ENCODE measurements at places on chromosomes 12 and 14.

- no peak for DNase-seq
- H3K4me1 ChIP-seq = no peaks in the 10 kb centered on the region
- no peaks in the 10 kb centered on the region for H3K27me3 ChIP-seq
- H3K36me3 ChIP-seq = no peaks in the 10 kb centered on the region
Observed at GRCh38 chr12:60021235-60021634, 425.4 kb downstream of the SLC16A7 start.

- no peak overlapping the region for H3K4me3 ChIP-seq
- DNase-seq = no peak
- H3K27ac ChIP-seq = no peak overlapping the region
- no peaks in the 10 kb centered on the region for H3K27me3 ChIP-seq
Observed at GRCh38 chr14:101562659-101563351, 1.5 kb downstream of the DIO3 start.

DNA sequence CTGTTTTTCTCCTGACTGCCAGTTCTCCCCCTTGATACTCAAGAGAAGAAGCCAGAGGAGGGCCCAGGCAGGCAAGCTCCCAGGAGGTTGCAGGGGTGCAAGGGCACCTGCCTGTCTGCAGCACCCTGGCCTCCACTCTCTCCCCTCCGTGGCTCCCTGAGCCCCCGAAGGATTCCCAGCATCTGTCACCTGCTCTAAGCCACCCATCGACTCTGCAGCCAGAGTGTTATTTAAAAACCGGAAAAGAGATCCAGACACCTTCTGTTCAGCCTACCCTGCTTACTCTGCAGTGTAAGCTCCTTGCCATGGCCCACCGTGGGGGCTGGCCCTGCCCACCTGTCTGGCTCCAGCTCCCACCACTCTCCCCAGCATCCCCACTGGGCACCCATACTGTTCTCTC, 121.4 kb downstream of the KSR2 start:
- no peak overlapping the region for H3K27ac ChIP-seq
- DNase-seq = no peak
- H3K27me3 ChIP-seq = no peaks in the 10 kb centered on the region
- H3K4me3 ChIP-seq = no peak overlapping the region
- no peaks in the 10 kb centered on the region for H3K4me1 ChIP-seq
- no peaks in the 10 kb centered on the region for H3K36me3 ChIP-seq

DNA sequence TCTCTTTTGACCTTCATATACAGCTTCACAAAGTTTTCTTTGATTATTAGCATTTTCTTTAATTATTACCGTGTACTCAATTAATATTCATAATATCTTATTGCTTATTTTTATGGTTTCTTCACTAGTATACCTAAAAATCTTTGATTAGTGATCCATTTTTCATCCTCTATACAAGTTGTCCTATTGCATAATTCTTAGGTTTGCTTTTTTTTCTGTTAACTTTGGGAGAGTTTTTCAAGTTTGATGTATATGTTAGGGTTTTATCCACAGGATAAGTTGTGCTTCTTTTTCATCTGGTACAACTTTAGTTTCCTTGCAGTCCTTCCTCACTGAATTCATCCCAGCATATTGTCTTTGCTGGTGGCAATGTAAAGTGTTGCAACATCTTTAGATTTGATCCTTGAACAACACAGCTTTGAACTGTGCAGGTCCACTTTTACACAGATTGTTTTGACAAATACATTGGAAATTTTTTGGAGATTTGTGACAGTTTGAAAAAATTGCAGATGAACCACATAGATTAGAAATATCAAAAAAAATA, 88.6 kb upstream of the NAV3 start:
- H3K27ac ChIP-seq = no peak overlapping the region
- DNase-seq = no peak
- no peaks in the 10 kb centered on the region for H3K4me1 ChIP-seq
- H3K36me3 ChIP-seq = no peaks in the 10 kb centered on the region

- no peaks in the 10 kb centered on the region for H3K36me3 ChIP-seq
- H3K27me3 ChIP-seq = no peaks in the 10 kb centered on the region
- peaks cover 9% of the 10 kb centered on the region for H3K4me1 ChIP-seq
Observed at GRCh38 chr12:27426743-27427487, 19.6 kb upstream of the SMCO2 start.

- no peaks in the 10 kb centered on the region for H3K4me1 ChIP-seq
- no peak overlapping the region for H3K27ac ChIP-seq
- H3K4me3 ChIP-seq = no peak overlapping the region
- H3K27me3 ChIP-seq = no peaks in the 10 kb centered on the region
Observed at GRCh38 chr14:54309615-54310014, 87.2 kb upstream of the CDKN3 start.

GRCh38 chr14:89025561-89026236, 201.2 kb downstream of the TTC8 start:
- H3K4me1 ChIP-seq = peaks cover 9% of the 10 kb centered on the region
- H3K27ac ChIP-seq = no peak overlapping the region
- H3K4me3 ChIP-seq = no peak overlapping the region
- H3K27me3 ChIP-seq = no peaks in the 10 kb centered on the region

DNA sequence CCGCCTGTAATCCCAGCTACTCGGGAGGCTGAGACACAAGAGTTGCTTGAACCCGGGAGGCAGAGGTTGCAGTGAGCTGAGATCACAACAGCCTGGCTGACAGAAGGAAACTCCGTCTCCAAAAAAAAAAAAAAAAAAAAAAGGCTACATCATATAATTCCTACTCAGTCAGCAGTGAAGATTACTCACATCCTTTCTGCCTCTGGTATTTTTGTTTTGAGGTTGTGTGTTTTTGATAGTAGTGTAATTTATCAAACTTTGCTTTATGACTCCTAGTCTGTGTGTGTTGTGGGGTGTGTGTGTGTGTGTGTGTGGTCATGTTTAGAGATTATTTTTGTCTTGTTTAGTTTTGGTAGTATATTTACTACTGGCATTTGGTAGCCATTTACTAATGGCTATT, 29.8 kb upstream of the DLGAP5 start:
- H3K4me1 ChIP-seq = no peaks in the 10 kb centered on the region
- no peaks in the 10 kb centered on the region for H3K27me3 ChIP-seq
- H3K4me3 ChIP-seq = no peak overlapping the region
- DNase-seq = no peak

GRCh38 chr12:51062631-51063397, 14.7 kb downstream of the LETMD1 start:
- H3K27me3 ChIP-seq = no peaks in the 10 kb centered on the region
- H3K4me1 ChIP-seq = no peaks in the 10 kb centered on the region
- no peak for DNase-seq
- no peak overlapping the region for H3K27ac ChIP-seq

- no peaks in the 10 kb centered on the region for H3K27me3 ChIP-seq
- peak overlapping the region; percentile 84 for H3K4me3 ChIP-seq
- no peak for DNase-seq
- H3K27ac ChIP-seq = peak overlapping the region; percentile 69
Observed at GRCh38 chr12:39620659-39621658, 1.4 kb upstream of the ABCD2 start.

GRCh38 chr14:98935921-98936320, 336.1 kb downstream of the BCL11B start:
- no peaks in the 10 kb centered on the region for H3K36me3 ChIP-seq
- no peaks in the 10 kb centered on the region for H3K4me1 ChIP-seq
- H3K4me3 ChIP-seq = no peak overlapping the region
- no peak for DNase-seq
- H3K27ac ChIP-seq = no peak overlapping the region
- H3K27me3 ChIP-seq = no peaks in the 10 kb centered on the region

DNA sequence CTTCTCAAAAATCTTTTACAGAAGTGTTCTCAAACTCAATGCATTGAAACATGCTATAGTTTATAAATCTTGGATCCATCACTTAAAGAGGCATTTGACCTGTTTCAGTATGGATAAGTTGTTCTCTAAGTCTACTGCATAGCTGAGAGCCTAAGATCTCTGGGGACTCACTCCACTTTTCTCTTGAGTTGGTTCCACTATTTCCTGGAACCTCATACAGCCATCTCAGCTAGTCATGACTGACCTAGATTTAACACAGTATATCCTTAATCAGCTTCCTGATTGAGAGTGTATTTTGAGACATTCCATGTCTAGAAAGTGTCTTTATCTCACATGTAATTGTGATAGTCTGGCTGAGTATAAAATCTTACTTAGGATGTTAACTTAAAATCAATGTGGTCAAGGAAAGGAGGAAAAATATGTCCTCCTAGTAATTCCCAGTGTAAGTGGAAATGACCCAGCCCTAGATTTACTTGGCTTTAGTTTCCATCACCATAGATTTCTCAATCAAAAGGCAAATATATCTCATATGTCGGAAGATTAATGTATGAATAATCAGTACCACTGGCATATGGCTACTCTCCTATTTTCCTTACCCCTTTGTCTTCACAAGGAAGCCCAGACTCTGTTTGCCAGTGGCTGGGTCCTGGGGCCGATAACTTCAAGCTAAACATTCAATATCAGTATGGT, 61.9 kb downstream of the KICS2 start:
- no peak overlapping the region for H3K27ac ChIP-seq
- no peaks in the 10 kb centered on the region for H3K27me3 ChIP-seq
- DNase-seq = no peak
- H3K4me3 ChIP-seq = no peak overlapping the region
- no peaks in the 10 kb centered on the region for H3K4me1 ChIP-seq
- no peaks in the 10 kb centered on the region for H3K36me3 ChIP-seq

DNA sequence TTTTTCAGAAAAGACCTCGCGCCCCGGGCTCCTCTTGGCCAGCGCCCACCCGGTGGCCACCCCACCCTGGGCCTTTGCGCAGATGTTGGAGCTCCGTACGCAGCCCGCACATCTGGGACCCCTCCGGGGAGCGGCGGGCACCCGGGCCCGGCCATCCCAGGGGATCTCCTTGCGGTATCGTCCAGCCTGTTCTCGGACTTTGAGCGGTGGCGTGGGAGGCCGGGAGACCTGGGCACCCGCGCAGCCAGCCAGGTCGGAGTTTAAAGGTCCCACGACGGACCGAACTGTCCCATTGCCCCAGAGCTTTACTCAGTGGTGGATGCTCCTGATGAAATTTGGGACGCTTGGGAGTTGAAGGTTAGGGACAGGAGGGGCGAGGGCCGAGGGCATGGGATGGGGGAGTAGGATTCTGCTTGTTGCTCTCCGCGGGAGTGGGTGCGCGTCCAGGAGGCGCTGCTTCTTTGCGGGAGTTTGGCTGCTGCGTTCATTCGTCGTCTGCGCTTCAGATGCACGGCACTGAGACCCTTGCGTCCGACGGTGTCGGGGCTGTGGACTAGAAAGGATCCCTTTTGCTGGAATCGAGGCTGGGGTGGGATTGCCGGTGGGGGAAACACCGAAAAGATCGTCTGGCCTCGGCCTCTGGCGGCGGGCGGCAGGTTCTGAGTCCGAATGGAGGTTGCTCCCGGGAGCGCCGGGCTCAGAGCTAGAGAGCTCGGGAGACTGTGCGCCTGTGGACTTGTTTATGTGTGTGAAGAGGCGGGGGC, 1.4 kb downstream of the NTF3 start:
- peaks cover 20% of the 10 kb centered on the region for H3K4me1 ChIP-seq
- no peak for DNase-seq
- H3K27me3 ChIP-seq = no peaks in the 10 kb centered on the region
- H3K27ac ChIP-seq = peak overlapping the region; percentile 92
- H3K36me3 ChIP-seq = no peaks in the 10 kb centered on the region
- peak overlapping the region; percentile 82 for H3K4me3 ChIP-seq

GRCh38 chr12:81207664-81208063, 129.8 kb downstream of the ACSS3 start:
- H3K27ac ChIP-seq = no peak overlapping the region
- H3K36me3 ChIP-seq = no peaks in the 10 kb centered on the region
- no peaks in the 10 kb centered on the region for H3K4me1 ChIP-seq

GRCh38 chr12:109625131-109625559, 51.6 kb downstream of the MVK start:
- H3K36me3 ChIP-seq = no peaks in the 10 kb centered on the region
- no peak overlapping the region for H3K27ac ChIP-seq
- no peak overlapping the region for H3K4me3 ChIP-seq

DNA sequence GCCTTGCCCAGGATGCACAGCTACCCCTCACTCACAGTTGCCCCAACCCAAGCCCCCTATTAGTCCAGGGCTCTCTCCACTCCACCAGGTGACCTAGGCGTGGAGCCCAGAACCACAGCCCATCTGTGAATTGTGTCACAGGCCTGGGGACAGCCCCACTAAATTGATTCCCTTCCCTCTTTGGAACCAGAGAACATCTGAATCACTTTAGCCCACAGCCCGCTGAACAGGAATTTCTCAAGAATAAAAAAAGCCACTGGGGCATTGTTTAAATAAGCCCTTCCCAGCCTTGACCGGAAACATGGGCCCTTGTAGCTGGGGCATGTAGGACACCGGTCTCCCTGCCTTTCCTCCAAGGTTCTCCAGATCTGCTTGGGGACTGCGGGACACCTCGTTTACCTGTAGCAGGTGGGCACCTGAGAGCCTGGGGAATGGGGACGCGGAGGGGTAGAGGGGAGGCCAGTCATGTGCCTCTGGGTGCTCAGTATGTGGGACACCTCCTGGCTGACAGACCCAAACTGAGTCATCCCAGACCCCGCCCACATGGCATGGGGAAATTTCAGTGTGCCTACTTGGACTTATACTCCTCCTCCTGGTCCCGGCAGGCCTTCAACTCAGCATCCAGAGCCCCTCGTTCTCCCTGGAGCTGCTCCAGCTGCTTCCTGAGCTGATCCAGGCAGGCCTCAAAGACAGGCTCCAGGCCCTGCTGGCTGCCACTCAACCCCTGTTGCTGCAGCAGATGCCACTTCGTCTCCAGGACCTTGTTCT, 1.3 kb downstream of the KRT78 start:
- no peak for DNase-seq
- no peak overlapping the region for H3K27ac ChIP-seq
- H3K4me3 ChIP-seq = no peak overlapping the region
- no peaks in the 10 kb centered on the region for H3K36me3 ChIP-seq
- no peaks in the 10 kb centered on the region for H3K4me1 ChIP-seq

GRCh38 chr12:115451780-115452736, 768.1 kb upstream of the TBX3 start:
- H3K27ac ChIP-seq = no peak overlapping the region
- no peaks in the 10 kb centered on the region for H3K36me3 ChIP-seq
- no peaks in the 10 kb centered on the region for H3K27me3 ChIP-seq
- DNase-seq = no peak
- peaks cover 4% of the 10 kb centered on the region for H3K4me1 ChIP-seq

GRCh38 chr12:131139363-131140068, 185.8 kb downstream of the ADGRD1 start:
- no peaks in the 10 kb centered on the region for H3K4me1 ChIP-seq
- no peak overlapping the region for H3K4me3 ChIP-seq
- DNase-seq = no peak
- H3K36me3 ChIP-seq = no peaks in the 10 kb centered on the region

- H3K27me3 ChIP-seq = no peaks in the 10 kb centered on the region
- no peak overlapping the region for H3K4me3 ChIP-seq
- no peaks in the 10 kb centered on the region for H3K4me1 ChIP-seq
Observed at GRCh38 chr14:21078287-21078686, 8.2 kb downstream of the ARHGEF40 start.

GRCh38 chr12:76786986-76787385, 23.1 kb downstream of the ZDHHC17 start:
- no peaks in the 10 kb centered on the region for H3K27me3 ChIP-seq
- H3K4me3 ChIP-seq = no peak overlapping the region
- peaks cover 10% of the 10 kb centered on the region for H3K4me1 ChIP-seq
- no peak for DNase-seq
- H3K36me3 ChIP-seq = no peaks in the 10 kb centered on the region

GRCh38 chr12:67048371-67048770, 220.8 kb upstream of the CAND1 start:
- H3K27ac ChIP-seq = no peak overlapping the region
- no peaks in the 10 kb centered on the region for H3K36me3 ChIP-seq
- H3K27me3 ChIP-seq = no peaks in the 10 kb centered on the region
- no peaks in the 10 kb centered on the region for H3K4me1 ChIP-seq
